ENCODE measurements at places on chromosomes 16 and 17.

DNA sequence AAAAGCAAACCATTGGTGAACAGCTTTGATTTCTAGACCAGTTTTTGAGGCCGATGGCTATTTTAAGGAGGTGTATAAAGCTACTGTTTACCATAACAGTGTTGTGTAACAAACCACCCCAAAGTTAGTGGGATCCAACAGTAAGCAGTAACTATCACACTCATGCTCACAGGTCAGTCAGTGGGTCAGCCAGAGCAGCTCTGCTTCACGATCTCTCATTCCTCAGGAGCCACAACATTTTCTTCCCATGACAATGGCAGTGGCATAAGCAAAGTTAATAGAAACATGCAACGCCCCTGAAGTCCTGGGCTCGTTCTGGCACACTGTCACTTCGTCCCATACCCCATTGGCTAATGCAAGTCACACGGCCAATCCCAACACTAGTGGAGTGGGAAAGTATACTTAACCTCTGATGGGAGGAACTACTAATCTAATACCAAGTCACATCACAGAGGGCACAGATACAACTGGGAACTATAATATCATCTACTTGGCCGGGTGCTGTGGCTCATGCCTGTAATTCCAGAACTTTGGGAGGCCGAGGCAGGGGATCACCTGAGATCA is 28.0 kb upstream of the B4GALNT2 start:
- DNase-seq: no peak

- DNase-seq: no peak
These were observed 63.2 kb downstream of the RPH3AL start for GRCh38 chr17:289409-289808.

- DNase-seq: no peak
These were observed 541.1 kb downstream of the KCNJ18 start for GRCh38 chr17:22233382-22233781.

DNA sequence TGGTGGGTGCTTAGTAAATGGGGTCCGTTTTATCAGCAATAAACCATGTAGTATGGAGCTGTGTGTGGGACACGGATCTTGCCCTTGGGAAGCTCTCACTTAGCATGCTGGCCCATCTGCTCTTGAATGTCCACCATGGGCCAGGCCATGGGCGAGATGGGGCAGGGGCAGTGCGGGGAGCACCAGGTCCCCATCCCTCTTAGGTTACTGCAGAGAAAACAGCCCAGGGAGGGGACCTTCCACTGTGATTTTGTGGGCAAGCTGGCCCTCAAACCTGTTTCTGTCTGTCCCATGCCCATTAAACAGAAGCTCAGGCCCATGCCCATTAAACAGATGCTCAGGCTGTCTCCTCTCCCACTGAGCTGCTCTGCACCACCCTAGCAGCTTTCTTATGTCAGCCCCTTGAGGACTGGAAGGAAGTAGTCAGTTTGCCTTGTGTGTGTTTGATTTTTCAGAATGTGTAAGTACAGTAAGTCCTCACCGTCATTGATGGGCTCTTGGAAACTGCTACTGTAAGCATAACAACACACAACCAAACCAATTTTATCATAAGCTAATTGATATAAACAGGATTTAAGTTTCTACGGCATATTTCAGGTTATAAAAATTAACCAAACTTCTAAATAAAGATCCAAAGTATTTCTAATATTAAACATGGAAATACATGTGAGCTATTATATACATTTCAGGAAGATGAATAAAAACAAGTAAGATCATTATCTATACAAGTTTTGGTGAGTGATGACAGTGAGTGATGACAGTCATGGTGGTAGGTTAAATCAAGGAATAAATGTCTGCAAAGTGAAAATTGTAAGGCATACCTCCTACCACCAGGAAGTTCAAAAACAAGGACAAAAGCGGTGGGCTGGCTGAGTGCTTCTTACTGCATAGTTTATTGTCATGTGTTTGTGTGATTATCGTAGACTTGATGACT is 11.5 kb downstream of the MPRIP start:
- no peak for DNase-seq
